NCI-H510A treated with DMSO at 0.1 percent for 48 hours (cell line): ENCODE measurements at places on chromosomes 6 and 20.

GRCh38 chr20:10338426-10339180 lies 95.4 kb downstream of the MKKS start:
- DNase-seq, result no peak

- no peak for DNase-seq
Measured at GRCh38 chr6:138654715-138655634, 118.6 kb upstream of the CCDC28A start.

GRCh38 chr6:138719011-138719635 lies 54.4 kb upstream of the CCDC28A start:
- no peak for DNase-seq

- DNase-seq, result no peak
Measured at GRCh38 chr6:158508450-158508849, 51.4 kb upstream of the TMEM181 start.

- DNase-seq, result no peak
Measured at GRCh38 chr6:128667339-128667858, 147.0 kb upstream of the PTPRK start.

- peak; percentile 20 for DNase-seq
Measured at GRCh38 chr6:146598772-146599405, at the start of gene ADGB. Gene ADGB, plus strand, starts transcription at chr6:146598972. Its CDS starts 69 bp downstream, at chr6:146599041.

GRCh38 chr6:148239801-148240460 lies 102.7 kb upstream of the SASH1 start:
- no peak for DNase-seq

DNA sequence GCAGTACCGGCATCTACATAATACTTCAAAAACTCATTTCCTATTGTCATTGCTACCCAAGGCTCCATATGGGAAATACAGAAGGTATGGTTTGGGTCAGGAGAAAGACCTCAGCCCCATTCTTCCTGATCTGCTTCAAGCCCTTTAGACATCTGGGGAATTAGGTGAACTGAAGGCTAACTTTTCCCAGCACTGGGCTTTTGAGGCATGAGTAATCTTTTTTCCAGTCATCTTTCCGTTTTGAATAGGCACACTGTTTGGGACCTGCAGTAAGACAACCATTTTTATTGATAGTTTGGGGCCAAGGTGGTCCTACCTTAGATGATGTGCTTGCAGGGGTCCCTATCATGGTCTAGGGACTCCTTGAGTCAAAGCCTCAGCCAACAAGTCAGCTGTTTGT lies 198.4 kb downstream of the HAO1 start:
- DNase-seq, result no peak

DNA sequence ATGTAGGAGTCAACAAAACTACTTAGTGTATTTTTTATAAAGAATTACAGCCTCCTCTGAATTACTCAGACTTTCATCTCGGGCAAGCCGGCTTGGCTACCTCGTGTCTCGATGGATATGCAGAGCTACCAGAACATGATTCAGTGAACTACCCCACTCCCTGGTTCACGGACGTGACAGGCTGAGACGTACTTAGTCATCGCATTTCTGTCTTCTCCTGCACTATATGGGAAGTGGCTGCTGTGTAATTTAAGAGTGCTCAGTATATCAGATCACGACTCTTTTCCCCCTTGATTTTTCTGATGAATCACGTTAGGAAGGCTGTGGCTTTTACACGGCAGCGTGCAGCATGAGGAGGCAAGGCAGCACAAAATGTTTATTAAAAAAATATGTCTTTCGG lies 302.7 kb upstream of the ZFP64 start:
- peak; percentile 5 for DNase-seq

- peak; percentile 27 for DNase-seq
Measured at GRCh38 chr6:150016324-150017185, 8.8 kb downstream of the RAET1L start.

GRCh38 chr20:32509639-32510066 lies 75.5 kb downstream of the NOL4L start:
- DNase-seq, result no peak

GRCh38 chr6:2857580-2858337 lies 16.1 kb upstream of the SERPINB1 start:
- DNase-seq, result no peak

DNA sequence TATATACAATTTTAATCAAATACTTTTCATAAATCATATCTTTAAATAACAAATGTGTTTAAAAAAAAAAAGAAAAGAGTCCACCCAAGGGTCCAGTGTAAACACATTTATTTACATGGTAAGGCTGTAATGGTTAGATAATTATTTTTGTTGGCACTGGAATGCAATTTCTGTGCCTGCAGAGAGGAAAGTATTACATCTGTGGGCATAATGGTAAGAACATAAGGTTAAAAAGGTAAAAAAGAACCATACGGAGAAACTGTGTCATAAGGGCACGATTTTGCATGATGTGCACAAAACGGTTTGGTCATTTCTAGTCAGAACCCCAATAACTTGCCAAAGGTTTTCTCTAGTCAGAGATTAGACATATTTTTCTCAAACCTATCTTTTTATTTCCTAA lies 54.3 kb downstream of the RWDD2A start:
- no peak for DNase-seq

DNA sequence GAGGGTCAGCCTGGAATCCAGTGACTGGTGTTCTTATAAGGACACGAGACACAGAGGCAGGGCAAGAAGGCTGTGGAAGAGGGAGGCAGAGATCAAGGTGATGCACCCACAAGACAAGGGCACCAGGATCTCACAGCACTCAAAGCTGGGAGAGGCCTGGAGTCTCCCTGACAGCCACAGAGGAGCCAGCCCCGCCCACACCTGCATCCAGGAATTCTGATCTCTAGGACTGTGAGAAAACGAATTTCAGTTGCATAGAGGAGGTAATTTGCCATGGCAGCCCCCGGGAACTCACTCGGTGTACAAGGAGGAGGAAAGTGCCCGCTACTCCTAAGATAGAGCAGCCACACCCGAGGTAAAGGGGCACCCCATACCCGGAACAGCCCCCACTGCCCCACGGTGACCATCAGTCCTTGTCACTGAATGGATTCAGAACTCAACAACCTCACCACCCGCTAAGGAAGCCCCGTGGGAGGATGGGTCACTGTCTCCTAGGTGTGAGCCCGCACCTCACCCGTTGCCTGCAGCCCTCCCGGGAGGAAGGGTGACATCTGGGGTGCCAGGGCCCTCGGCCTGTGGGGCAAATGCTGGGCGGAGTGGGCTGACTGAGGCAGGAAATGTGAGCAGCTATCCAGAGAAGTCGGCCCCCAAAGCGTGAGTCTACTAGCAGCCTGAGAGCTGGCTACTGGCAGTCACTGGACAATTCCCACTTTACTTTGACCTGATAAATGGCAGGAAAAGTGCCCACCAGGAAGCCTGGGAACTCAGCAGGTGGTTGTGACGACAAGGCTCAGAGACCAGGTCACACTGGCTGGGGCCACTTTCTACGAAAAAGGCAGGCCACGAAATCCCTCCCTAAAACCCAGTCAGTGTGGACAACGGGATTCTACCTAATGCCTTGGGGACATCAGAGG lies 22.4 kb downstream of the DLL1 start:
- DNase-seq, result no peak

DNA sequence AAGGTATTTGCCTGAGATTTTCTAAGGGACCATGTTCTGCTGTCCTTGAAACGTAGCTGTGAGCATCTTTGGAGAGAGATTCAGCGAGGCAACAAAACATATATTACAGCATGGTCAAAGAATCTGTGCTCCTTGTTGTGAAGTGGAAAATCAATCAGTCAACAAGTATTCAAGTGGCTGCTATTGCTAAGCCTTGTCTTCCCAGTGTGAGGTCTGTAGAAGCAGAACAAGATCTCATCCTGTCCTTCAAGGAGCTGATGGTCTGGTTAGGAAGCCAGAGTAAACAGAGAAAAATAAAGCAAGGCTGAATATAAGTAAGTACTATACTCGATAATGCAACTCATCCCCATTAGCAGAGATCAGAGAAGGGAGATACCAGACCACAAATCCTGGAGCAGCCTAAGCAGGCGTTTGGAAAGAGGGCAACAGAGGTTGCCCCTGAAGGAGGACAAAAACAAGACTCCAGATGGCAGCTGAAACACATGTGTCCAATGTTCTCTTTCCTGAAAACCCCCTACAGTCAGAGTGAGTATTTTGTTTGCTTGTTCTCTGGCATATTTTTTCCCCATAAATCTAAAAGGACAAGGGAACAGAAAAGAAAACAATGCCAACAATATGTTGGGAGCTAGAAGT lies 392.0 kb downstream of the SYNE1 start:
- DNase-seq, result peak; percentile 7

GRCh38 chr6:34561227-34561530 lies 5.0 kb upstream of the SPDEF start:
- DNase-seq, result no peak

GRCh38 chr6:169247419-169247818 lies 6.2 kb downstream of the THBS2 start:
- DNase-seq, result no peak
